Natural killer cell treated with Interleukin-12 subunit alpha and Interleukin-12 subunit beta and Interleukin-15 and Interleukin-18, amount 100 ng/mL, for 72 hours (primary cell): ENCODE measurements at places on chromosomes 12 and 14. TPM values are rescaled to one million over a fixed set of nuclear protein-coding genes. Genes with fewer than 3 reads are reported as not detected.
A peak's percentile ranks its signal among the peaks of the same experiment; 100 is the strongest.

DNA sequence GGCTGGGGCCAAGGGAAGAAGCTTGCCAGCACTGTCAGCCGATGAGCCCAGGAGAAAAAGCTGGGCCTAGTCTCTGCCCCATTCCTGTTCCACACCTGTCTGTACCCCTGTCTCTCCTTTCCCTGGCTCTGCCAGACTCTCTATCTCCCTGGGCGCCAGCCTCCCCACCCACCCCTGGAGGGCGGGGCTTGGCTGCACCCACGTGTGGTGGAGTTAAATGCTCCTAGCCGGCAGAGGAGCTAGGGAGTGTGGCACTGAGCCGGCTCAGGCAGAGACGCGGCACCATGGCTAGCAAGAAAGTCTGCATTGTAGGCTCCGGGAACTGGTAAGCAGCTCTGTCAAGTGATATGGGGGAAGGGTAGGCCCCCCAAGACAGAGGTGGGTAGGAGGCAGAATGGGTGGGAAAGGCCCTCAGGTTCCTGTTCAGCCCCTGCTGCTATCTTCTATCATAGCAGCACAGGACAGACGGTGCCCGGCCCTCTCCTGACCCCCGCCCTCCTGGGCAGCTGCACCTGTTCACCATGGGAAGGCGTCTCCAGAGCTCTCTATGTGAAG is at the start of gene GPD1:
Gene GPD1 (plus strand): TSS at position 242 of the 555 bp plus-strand sequence. CDS start 43 bp downstream, at position 285.
- H3K4me3 ChIP-seq = no peak within 1 kb of the TSS
- H3K27ac ChIP-seq = no peak within 1 kb of the TSS
- no peaks in the 10 kb centered on the region for H3K4me1 ChIP-seq
- DNase-seq = no peak
- H3K27me3 ChIP-seq = no peaks in the 10 kb centered on the region

- no peaks in the 10 kb centered on the region for H3K36me3 ChIP-seq
- H3K4me3 ChIP-seq = no peak overlapping the region
Observed at GRCh38 chr12:95099270-95099790, 25.9 kb upstream of the NR2C1 start.

DNA sequence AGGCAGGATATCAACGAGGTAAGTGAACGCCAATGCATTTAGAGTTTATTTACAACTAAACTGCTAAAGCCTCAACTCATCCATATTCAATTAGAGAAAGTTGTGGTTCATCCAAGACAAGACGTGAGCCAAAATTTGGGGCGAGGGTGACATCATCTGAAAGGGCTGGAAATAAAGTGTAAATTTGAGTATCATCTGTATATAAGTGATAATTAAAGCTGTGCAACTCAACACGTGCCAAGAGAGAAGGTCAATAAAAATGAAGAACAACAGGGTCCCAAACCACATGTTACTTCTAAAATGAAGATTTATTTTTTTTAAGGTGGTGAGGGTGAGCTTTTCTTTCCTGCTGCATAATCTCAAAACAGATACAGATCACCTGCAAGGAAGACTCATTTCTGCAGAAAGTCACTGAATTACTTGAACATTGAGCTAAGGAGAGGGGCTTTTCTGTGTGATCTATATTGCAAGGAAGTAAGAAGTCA is 203.6 kb downstream of the EFCAB11 start:
- peaks cover 4% of the 10 kb centered on the region for H3K36me3 ChIP-seq
- H3K4me3 ChIP-seq = no peak overlapping the region
- H3K27me3 ChIP-seq = no peaks in the 10 kb centered on the region

The CCDC177 gene
- total RNA-seq = not detected

GRCh38 chr14:70832561-70833305 is 23.4 kb upstream of the MAP3K9 start:
- no peak overlapping the region for H3K4me3 ChIP-seq
- H3K36me3 ChIP-seq = no peaks in the 10 kb centered on the region

GRCh38 chr12:108040947-108041346 is 88.1 kb upstream of the WSCD2 start:
- no peaks in the 10 kb centered on the region for H3K4me1 ChIP-seq
- H3K27ac ChIP-seq = no peak overlapping the region
- H3K36me3 ChIP-seq = no peaks in the 10 kb centered on the region
- DNase-seq = no peak
- no peak overlapping the region for H3K4me3 ChIP-seq

- H3K36me3 ChIP-seq = peaks cover 6% of the 10 kb centered on the region
- no peaks in the 10 kb centered on the region for H3K27me3 ChIP-seq
- DNase-seq = no peak
- H3K4me3 ChIP-seq = peak overlapping the region; percentile 91
- peak overlapping the region; percentile 93 for H3K27ac ChIP-seq
Observed at GRCh38 chr12:64679487-64680001, 69.2 kb downstream of the RASSF3 start.

- no peak overlapping the region for H3K4me3 ChIP-seq
- no peaks in the 10 kb centered on the region for H3K36me3 ChIP-seq
- no peaks in the 10 kb centered on the region for H3K4me1 ChIP-seq
- H3K27me3 ChIP-seq = peaks cover under 1% of the 10 kb centered on the region
- no peak overlapping the region for H3K27ac ChIP-seq
Observed at GRCh38 chr12:30197392-30198057, 413.8 kb upstream of the TMTC1 start.

- no peaks in the 10 kb centered on the region for H3K4me1 ChIP-seq
- H3K27ac ChIP-seq = no peak overlapping the region
- H3K27me3 ChIP-seq = no peaks in the 10 kb centered on the region
- H3K36me3 ChIP-seq = peaks cover 22% of the 10 kb centered on the region
Observed at GRCh38 chr12:56206452-56207166, 15.1 kb downstream of the RNF41 start.

DNA sequence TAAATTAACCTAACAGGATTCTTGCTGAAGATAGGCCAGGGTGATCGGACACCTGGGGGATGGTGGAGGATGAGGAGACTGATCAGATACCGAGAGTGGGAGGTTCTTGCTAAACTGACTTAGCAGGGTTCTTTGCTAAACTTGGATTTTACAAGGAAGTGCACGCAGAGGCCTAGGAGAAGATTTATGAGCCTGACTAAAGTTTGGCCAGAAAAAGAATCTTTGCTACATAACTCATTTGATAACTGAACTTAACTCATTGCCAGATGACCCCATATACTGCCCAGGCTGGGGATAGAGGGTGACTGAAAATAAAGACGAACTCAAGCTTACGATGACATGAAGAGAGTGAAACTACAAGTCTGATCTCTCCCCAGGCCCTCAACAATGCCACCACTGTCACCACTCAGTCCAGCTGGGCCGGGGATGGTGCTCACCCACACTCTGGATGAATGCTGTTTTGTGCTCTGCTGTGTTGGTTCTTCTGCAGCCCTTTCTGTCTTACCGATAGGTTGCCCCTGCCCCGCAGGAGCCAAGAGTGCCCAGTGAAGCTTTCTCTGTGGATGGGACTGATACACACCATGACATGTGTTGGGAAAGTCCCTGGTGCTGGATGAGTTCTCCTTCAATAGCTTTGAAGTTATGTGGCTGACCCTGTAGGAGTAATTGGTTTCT is 29.0 kb downstream of the PPFIBP1 start:
- peaks cover 54% of the 10 kb centered on the region for H3K27me3 ChIP-seq
- peaks cover 12% of the 10 kb centered on the region for H3K4me1 ChIP-seq

The LRRC74A gene
- total RNA-seq = not detected

GRCh38 chr12:19957308-19958125 is 410.8 kb upstream of the PDE3A start:
- H3K4me1 ChIP-seq = no peaks in the 10 kb centered on the region
- H3K27me3 ChIP-seq = no peaks in the 10 kb centered on the region
- no peaks in the 10 kb centered on the region for H3K36me3 ChIP-seq
- no peak for DNase-seq

- no peak overlapping the region for H3K4me3 ChIP-seq
- H3K4me1 ChIP-seq = no peaks in the 10 kb centered on the region
- no peak for DNase-seq
- H3K27me3 ChIP-seq = no peaks in the 10 kb centered on the region
Observed at GRCh38 chr12:41992692-41993215, 151.9 kb downstream of the GXYLT1 start.

The RNF212B gene
- not detected for total RNA-seq

- H3K4me1 ChIP-seq = peaks cover 50% of the 10 kb centered on the region
- no peak for DNase-seq
- H3K36me3 ChIP-seq = peaks cover 18% of the 10 kb centered on the region
- H3K27ac ChIP-seq = no peak overlapping the region
Observed at GRCh38 chr12:6333029-6333428, 8.8 kb downstream of the TNFRSF1A start.

- no peak overlapping the region for H3K27ac ChIP-seq
- H3K4me3 ChIP-seq = no peak overlapping the region
- H3K36me3 ChIP-seq = no peaks in the 10 kb centered on the region
- no peaks in the 10 kb centered on the region for H3K27me3 ChIP-seq
Observed at GRCh38 chr14:31927348-31927832, 149.7 kb upstream of the ARHGAP5 start.

GRCh38 chr12:94309373-94309772 is 150.3 kb downstream of the CEP83 start:
- H3K27ac ChIP-seq = peak overlapping the region; percentile 33
- no peaks in the 10 kb centered on the region for H3K27me3 ChIP-seq
- H3K36me3 ChIP-seq = peaks cover 30% of the 10 kb centered on the region
- peak overlapping the region; percentile 5 for H3K4me3 ChIP-seq
- H3K4me1 ChIP-seq = peaks cover 15% of the 10 kb centered on the region

The CAPS2 gene
- total RNA-seq = 5.3 TPM

The SLC38A2 gene
- 129 TPM for total RNA-seq

DNA sequence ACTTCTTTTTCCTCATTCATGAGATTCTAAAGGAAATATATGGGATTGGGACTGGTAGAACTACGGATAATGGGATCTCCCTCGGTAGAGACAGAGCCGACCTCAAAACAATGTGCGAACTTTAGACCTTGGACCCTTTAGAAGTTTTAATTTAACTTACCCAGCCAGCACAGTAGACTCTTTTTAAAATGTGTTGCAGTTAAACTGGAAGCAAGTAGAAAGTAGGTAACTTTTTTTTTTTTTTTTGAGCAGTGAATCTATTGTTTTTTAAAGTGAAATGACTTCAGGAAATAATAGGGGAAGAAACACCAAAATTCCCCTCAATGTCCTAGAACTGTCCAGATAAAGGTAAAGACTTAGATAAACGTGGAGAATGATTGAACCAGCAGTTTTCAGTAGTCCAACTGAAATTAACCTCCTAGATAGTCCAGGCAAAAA is 1.1 kb upstream of the ATXN2 start:
- peak overlapping the region; percentile 92 for H3K27ac ChIP-seq
- no peaks in the 10 kb centered on the region for H3K36me3 ChIP-seq
- DNase-seq = no peak
- no peaks in the 10 kb centered on the region for H3K27me3 ChIP-seq
- H3K4me1 ChIP-seq = peaks cover 21% of the 10 kb centered on the region

DNA sequence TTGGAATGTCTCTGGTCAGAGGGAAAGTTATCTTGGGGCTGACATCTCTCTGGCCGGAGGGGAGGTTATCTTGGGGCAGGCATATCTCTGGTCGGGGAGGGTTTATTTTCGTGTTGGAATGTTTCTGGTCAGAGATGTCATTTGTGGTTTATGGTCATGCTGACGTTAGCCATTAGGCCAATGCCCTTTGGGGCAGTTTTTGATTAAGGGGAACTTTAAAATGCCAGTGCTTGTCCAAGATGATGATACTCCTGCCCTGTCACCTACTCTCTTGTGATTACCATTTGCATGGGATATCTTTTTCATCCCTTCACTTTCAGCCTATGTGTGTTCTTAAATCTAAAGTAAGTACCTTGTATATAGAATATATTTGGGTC is 29.0 kb upstream of the A2M start:
- no peak for DNase-seq
- H3K36me3 ChIP-seq = peaks cover 35% of the 10 kb centered on the region
- H3K4me1 ChIP-seq = peaks cover 47% of the 10 kb centered on the region
- no peak overlapping the region for H3K4me3 ChIP-seq

DNA sequence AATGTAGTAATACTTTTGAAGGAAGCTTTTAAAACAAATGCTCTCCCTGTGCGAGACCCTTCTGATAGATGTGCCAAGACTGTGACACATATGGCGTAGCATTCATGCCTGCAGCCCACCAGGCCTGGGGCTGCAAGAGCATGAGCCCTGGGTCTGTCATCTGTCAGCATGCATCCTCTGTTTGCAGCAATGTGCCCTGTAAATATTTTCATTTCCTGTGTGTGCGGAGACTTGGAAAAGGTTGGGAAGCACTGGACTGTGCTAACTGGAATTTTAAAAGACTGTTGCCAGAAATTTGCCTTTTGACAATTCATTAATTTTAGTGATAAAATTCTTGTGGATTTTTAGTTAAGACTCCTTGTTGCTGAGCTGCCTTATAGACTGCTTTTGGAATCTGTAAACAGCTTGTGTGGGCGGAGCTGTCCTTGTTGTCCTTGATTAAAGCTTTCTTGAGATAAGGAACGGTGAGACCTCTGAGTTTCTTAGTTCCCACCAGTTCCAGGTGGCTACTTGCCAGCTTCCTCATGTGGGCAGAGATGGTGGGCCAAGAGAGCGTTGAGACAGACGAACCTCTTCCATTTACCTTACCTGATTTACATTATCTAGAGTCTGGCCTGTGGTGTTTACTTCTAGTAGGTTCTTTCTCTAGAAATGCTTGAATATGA is 23.4 kb downstream of the MARK3 start:
- H3K27me3 ChIP-seq = no peaks in the 10 kb centered on the region
- DNase-seq = no peak

DNA sequence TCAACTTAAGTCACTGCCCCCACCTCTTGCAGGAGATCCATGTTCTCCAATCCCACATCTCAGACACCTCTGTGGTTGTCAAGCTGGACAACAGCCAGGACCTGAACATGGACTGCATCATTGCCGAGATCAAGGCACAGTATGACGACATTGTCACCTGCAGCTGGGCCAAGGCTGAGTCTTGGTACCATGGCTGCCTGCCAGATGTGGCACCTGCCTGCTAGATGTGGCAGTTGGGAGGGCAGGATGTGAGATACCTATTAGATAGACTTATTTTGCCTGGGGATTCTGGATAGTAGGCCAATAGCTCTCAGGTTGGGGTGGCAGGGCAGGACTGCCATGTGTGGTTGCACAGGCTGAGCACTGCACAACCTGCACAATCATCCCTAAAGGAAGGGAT is 7.9 kb upstream of the KRT86 start:
- H3K4me1 ChIP-seq = peaks cover 3% of the 10 kb centered on the region
- no peak overlapping the region for H3K4me3 ChIP-seq
- H3K36me3 ChIP-seq = no peaks in the 10 kb centered on the region
- DNase-seq = no peak
- H3K27ac ChIP-seq = no peak overlapping the region

DNA sequence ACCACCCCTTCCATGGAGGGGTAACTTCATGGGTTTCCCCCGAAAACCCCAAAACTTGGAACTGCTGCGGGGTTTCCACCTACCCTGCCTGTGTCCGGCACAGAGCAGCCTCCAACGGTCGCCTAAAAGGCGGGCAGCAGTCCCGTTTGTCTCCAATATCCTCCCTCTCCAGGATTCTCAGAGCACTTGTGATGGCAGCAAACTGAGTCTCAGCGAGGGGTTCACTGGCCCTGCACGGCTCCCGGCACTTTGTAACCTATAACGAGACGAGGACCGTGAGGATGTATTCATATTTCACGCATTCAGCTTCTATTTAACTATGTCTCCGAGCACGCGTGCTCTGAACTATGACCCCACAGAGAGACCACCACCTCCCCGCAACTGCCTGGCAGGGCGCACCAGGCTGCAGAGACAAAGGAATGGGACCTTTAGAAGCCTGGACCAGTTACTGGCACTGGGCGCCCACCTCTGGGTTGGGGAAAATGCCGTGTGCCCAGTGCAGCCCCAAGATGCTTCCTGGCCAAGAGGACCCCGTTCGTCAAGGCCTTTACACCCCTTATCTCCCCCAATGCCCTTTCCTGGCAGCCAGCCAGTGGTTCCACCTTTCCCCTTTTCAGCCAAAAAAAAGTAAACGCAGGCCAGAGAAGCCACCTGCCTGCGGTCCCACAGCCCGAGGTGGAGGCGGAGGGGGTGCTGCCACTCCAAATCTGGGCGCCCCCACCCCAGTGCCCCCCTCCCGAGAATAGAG is 173.1 kb upstream of the RTL1 start:
- peaks cover 42% of the 10 kb centered on the region for H3K27me3 ChIP-seq
- DNase-seq = no peak
- no peak overlapping the region for H3K27ac ChIP-seq
- H3K36me3 ChIP-seq = no peaks in the 10 kb centered on the region
